Occipital lobe (tissue), 3 donors: ENCODE measurements at places on chromosomes 6 and 20.

GRCh38 chr20:36243726-36244125, 7.4 kb downstream of the AAR2 start:
- DNase-seq = no peak

- DNase-seq = no peak
Measured at GRCh38 chr20:37315452-37316110, 26.1 kb downstream of the MANBAL start.

DNA sequence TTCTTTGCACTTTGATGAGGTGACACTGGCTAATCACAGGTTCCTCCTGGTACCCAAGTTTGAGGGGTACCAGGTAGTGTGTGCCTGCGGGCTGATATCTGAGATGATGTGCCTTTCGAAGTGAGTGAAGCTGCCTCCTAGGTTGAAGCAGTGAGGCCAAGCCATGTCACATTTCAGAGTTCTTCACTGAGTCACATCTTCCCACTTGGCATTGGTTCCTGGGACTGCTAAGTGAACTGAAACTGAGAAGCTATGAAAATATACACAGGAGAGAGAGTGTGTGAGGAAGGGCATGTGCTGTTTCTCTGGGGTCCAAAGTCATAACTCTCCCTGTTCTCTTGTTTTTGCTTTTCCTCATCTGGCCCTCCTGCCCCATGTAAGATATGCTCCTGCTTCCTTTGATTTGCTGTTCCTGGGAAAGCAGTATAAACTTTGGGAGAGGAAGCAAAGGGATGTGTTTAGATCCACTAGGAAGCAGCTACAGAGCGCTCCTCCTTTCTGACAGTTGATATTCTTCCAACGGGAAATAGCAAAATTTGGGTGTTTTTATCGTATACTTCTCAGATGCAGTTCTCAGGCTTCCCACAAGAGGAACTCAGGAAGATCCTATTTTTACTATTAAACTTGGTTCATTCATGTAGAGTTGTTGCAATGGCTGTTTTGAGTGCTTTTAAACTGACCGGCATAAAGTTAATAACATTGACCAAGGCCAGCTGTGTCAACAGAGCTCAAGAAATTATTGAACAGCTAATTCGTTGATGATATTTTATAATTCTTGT, 153.7 kb downstream of the MOXD1 start:
- DNase-seq = no peak

- DNase-seq = no peak
Measured at GRCh38 chr20:20136313-20136712, 84.0 kb downstream of the CFAP61 start.

DNA sequence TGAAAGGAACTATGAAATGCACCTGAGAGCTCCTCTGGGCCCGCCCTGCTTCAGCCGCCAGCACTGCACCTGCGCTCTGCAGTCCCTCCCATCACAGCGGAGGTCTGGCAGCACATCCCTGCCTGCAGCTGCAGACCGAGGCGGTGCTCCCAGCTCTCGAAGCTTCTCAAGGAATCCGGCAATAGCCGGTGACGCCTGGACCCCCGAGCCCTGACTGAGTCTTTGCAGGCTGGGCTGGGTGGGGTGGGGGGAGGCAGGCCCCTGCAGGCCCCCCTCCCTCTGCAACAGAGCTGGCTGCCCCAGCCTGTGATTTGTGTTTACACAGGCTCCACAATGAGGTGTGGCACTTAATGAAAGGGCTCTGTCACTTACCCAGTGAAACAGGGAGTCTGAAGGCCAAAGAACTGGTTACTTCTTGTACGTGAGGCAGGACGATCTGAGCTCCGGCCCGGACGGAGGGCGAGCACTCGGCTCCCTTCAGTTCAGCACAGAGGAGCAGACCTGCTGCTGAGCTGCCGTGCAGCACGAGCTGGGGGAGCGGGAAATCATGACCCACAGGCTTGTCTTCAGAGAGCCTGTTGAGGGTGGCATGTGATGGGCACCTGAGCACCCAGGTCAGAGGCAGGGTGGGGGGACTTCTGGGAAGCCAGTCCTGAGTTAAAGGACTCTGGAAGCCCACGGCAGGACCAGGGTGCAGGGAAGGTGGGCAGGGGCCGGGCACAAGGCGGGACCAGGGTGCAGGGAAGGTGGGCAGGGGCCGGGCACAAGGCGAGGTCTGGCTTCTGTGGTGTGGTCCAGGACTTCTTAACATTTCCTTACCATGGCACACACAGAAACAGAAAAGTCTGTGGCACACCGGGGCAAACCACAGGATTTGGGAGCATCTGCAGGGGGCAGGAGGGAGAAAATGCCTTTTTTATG, 192.3 kb upstream of the THBS2 start:
- no peak for DNase-seq

- no peak for DNase-seq
Measured at GRCh38 chr20:36010076-36010475, 41.7 kb downstream of the CNBD2 start.

- DNase-seq = no peak
Measured at GRCh38 chr6:10413262-10413849, 1.5 kb downstream of the TFAP2A start.

- DNase-seq = no peak
Measured at GRCh38 chr6:42314571-42315258, 97.1 kb upstream of the MRPS10 start.

DNA sequence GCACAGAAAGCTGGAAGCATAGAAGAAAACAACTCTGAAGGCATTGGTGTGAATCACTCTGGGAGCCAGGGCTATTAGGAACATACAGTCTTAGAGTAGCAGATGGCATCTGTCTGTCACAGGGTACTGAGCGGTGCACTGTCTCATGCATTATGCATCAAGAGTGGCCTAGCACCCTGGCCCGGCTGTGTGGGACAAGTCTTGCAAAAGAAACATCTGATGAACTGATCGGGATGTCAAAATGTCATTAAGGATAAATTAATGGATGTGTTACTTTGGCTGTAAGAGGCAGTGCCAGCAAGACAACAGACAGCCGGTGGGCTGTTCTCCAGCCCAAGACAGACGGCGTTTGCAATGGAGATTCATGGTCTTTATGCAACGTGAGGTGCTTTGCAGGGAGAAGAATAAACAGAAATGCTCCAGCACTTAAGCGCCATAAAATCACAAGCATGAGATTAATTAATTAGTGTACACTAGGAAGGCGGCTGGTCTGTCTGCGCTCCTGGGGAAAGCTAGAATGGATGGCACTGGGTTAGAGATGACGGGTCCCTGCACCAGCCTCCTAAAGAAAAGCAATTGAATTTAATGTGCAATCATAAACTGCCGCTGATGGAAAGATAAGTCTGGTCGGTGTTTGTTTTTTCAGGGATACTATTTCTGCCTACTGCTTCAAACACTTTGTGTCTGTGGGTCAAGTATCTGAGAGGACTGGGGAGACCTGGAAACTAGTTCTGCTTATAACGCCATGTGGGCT, 600.6 kb upstream of the CHD6 start:
- DNase-seq = no peak

DNA sequence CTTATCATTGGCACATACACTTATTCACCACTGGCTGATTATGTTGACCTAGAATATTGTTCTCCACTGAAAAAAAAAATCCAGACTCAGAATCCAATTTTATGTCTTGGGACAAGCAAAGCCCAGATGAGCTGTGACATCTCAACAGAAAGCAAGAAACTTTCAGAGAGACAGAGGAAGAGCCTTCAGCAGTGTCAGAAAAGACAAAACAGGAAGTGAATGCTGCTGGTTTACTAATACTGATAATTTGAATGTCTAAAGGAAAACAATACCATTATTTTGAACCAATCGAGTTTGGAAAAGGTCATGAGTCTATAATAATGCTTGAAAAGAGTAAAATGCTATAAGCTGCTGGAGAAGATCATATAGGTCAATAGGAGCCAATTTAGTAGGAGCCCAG, 179.8 kb upstream of the RIMS1 start:
- no peak for DNase-seq

GRCh38 chr6:71678091-71678490, 208.3 kb upstream of the RIMS1 start:
- DNase-seq = no peak

DNA sequence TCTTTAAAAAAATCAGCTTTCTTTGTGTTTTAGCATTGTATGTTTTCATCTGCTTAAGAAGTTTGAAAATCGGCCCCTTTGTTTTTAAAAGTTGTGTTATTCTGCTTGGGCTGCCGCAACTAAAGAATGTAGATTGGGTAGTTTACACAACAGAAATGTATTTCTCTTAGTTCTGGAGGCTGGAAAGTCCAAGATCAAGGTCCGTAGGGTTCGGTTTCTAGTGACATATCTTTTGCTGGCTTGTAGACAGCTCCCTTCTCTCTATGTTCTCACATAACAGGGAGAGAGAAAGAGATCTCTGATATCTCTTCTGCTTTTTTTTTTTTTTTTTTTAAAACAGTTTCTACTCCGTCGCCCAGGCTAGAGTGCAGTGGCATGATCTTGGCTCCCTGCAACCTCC, 138.6 kb downstream of the TBC1D7 start:
- DNase-seq = no peak

DNA sequence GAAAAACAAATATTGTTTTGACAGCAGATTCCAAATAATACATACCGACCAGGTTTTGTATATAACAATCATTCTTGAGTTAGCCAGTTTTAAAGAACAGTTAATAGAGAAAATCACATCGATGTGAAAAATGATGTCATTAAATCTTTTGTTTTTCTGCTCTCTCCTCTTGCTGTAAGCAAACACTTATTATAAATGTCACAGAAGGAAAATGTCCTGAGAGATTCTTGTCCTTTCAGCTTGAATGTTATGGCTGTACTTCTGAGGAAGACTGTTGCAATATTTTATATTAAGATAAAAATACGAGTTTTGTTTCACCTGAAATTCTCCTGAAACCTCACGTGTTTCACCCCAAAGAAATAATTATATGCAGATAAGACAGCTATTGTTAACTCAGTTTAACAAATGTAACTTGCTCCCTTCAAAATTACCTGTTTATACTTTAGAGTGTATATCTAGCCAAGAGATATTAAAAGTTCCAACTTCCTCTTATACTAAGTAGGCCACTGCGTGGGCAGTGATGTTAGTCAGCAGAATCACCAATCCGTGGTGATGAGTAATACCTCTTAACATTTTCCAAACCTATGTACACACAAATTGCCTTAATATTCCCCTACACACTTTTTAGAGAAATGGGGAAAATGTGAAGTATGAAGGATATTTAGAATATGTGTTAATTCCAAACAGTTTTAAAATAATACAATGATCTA, 1111.4 kb upstream of the CITED2 start:
- no peak for DNase-seq

GRCh38 chr20:34472246-34472925, 43.8 kb upstream of the DYNLRB1 start:
- no peak for DNase-seq

DNA sequence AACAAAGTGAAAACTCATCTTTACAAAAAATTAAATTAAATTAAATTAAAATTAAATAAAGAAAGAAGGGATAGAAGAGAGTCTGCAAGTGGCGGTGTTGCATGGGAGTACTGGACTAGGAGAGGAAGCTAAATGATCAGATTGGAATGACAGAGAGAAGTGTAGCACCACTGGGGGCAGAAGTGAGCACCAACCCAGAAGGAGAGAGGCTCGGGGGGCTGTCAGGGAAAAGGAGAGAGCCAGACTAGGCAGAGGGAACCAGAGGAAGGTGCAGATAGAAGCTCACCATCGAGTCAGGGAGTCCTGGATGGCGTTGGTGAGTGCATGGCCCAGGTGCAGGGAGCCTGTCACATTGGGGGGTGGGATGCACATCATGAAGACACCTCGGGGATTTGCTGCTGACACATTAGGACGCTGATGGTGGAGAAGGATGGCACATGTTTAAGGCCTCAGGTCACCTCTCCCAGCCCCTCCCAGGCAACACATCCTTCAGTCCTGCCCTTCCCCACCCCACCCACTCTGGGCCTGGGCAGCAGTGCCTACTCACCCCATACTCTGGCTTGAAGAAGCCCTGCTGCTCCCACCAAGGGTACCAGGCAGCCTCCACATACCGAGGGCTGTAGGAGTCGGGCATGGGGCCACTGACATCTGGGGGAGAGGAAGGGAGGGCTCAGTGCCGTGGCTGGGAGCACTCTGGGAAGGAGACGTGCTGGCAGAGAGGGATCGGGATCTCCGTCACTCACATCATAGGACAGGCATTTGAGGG, 4.0 kb downstream of the VARS1 start:
- no peak for DNase-seq

- no peak for DNase-seq
Measured at GRCh38 chr20:64077094-64077493, 2.2 kb downstream of the RGS19 start.

GRCh38 chr20:36384022-36384619, 78.0 kb downstream of the DLGAP4 start:
- DNase-seq = no peak

DNA sequence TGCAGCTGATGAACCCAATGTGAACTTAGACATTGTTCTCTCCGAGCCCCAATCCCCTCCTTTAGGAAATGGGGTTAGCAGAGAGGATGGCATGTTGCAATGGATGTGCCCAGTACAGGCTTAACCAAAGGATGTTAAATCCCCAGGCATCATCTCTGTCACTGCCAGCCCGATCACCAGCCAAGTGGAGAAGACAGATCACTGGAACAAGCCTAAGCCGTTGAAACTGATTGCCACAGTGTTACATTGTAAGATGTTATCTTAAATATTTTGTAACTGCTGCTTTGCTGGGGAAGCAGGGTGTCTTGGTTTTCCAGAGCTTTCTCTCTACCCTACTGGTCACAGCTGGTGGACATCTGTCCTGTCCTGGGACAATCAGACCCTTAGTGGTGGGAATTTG, 783.4 kb upstream of the CHD6 start:
- no peak for DNase-seq

DNA sequence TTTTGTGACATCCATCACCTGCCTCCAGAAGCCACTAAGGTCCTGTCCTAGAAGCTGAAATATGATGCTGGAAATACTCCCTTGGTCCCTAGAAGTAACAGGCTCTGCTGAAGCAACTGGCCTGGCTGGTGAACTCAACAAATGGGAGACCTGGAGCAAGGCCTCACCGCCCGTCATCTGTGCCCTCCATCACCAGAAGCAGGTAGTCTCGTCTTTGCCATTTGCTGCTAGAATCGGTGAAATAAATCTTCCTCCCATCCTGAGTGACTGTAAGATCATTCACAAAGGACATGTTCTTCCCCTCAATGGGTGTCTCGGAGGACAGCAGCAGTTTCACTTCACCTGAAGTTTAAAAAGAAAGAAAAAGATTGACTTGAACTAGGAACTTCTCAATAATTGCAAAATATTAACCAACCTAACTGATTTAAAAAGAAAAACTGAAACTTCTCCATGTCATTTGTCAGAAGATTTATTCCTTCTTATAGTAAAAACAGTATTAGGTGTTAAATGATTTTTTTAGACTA, 21.0 kb downstream of the CST7 start:
- DNase-seq = no peak

GRCh38 chr6:46618726-46619125, 33.9 kb downstream of the CYP39A1 start:
- DNase-seq = no peak

GRCh38 chr6:157337751-157338150, 14.4 kb upstream of the TMEM242 start:
- DNase-seq = no peak

- DNase-seq = no peak
Measured at GRCh38 chr20:39706184-39706663, 744.1 kb downstream of the DHX35 start.

DNA sequence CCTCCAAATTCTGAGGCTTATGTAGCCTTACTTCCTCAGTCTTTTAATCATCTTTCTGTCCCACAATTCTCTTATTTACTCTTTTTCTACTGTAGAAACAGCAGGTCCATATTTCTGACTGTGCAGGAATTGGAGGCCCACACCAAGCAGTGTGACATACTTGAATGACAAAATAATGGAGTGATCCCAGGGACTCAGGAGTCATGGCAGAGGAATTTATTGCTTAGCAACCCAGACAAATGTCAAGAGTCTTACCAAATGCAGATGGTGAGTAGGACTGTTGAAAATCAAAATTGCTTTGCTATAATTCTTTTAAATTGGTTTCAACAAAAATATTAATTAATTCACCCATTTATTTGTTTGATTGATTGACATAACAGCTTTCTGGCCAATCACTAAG, 59.9 kb downstream of the HTR1B start:
- DNase-seq = no peak
